ENCODE measurements at places on chromosomes 13 and 19.
A peak's percentile ranks its signal among the peaks of the same experiment; 100 is the strongest.

GRCh38 chr13:43761616-43762315 lies 25.0 kb downstream of the ENOX1 start:
- DNase-seq, result no peak

DNA sequence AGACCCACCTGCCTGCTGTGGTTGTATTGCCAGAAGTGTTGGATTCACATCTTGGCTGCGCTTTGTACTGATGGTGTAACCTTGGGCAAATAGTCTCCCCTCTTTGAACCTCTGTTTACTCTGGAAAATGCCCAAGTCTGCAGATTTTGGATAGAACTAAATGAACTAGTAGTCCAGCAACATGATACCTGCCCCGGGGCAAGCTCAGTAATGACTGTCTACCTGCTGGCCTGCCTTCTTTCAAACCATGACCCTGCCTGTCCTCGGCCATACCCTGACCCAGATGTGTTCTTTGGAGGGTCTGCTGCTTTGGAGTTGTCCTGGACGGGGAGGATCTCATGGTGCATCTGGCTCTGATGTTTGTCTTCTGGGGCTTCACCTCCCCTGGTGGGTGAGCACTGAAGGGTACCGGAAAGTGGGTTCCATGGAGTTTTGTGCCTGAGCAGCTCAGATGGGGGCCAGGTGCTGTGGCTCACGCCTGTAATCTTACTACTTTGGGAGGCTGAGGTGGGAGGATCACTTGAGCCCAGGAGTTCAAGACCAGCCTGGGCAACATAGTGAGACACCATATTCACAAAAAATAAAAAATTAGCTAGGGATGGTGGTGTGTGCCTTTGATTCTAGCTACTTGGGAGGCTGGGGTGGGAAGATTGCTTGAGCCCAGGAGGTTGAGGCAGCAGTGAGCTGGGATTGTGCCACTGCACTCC lies 59.5 kb downstream of the TNFRSF19 start:
- DNase-seq, result no peak

DNA sequence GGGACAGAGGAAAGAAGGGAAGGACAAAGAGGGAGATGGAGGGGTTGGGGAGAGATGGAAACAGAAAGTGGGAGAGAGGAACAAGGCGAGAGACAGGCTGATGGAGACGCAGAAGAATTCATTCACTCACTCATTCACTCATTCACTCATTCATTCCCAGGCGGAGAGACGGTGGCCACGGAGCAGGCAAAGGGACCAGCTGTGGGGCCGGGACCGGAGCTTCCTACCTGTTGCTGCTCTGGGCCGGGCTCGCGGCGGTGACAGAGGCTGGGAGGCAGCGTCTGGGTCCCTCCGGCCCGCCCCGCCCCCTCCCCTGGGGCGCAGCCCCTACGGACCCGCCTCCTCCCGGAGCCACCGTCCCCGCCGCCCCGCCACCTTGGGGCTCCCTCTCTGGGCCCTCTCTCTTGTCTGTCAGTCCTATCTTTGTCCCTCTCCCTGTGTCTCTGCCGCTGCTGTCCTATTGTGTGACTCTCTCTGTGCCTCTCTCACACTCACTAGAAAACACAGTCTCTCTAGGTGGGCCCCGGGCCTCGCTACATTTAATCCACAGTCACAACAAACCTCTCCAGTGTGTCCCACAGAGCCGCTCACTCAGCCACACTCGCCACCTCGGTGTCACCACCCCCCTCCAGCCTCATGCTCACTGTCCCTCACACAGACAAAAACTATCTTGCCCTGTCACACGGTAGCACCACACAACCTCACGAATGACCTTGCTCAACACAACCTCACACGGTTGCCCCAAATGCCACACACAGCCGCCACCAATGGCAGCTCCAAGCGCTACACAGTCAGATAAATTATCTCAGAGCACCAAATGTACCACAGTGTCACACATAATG lies at the start of gene GNG8:
Gene GNG8 (minus strand): TSS at position 283 of the 842 bp plus-strand sequence. CDS start 1,520 bp downstream, outside the sequence.
- DNase-seq, result no peak

DNA sequence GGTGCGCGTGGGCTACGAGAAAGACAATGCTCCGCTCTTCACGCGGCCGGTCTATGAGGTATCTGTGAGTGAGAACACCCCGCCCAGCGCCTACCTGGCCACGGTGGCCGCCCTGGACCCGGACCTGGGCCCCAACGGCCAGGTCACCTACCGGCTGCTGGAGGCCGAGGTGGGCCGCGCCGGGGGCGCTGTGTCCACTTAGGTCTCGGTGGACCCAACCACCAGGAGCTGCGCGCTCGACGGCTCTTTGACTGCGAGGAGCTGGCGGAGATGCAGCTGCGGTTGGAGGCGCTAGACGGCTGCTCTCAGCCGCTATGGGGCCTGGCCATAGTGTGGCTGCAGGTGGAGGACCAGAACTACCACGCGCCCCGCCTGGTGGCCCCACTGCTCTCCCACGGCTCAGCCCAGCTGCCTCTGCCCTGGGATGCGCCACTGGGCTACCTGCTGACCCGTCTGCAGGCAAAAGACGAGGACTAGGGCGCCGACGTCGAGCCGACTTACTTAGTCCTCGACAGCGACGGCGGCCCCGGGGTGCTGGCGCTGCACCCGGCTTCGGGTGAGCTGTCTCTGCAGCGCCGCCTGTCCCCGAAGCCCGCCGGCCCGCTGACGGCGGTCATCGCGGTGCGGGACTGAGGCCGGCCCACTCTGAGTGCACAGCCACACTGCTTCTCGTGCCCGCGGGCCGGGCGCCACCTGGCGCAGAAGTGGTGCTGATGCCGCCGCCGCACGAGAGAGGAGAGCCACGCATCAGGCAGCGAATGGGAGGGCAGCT lies 173.0 kb downstream of the OLFM4 start:
- DNase-seq, result no peak

- DNase-seq, result no peak
Observed at GRCh38 chr13:73242515-73243015, 183.8 kb downstream of the KLF5 start.

DNA sequence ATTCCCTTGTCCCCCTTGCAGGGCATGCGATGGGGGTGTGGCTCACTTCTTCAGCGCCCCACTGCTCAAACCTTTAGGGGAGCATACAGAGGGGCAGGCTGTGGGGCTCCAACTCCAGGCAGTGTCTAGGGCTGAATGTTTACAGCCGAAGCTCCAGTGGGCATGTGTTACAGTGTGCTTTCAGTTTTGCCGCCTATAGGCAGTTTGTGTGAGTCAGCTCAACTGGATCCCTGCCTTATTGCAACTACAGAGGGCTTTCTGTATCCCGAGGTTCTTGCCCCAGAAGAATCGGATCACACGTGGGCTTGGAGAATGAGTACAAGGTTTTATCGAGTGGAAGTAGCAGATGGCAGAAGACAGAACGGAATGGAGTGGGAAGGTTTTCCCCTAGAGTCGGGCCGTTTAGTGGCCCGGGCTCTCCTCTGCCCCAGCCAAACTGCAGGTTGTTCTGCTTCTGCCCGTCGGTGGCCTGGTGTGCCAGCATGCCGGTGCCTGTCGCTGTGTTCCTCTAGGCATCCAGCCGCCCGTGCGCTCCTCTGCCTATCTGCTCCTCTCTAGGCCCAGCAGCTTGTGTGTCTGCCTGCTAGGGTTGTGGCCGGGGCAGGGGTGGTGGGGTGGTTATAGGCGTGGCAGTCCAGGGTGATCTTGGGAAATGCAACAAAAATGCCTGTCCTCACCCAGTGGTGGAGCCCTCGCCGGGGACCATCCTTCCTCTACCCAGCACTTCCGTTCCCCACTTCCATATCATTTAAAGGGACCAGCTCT lies 435.9 kb upstream of the SGCG start:
- DNase-seq, result no peak

DNA sequence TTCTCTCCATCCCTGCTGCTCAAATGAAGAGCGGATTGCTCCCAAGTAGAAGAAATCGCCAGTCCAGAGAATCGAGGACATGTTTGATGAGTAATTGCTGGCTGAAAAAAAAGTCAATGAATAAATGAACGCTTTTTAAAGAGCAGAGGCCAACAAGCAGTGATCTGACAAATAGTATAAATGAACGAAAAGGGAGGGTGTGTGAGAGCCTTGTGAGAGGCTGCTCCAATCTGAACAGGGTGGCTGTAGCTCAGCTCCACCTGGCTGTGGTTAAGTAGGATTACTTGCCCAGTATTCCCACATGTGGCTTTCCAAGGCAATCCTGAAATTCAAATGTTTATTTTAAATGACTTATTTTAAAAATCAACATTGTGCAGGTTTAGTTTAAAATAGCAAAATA lies 117.1 kb downstream of the TSHZ3 start:
- DNase-seq, result peak; percentile 28

- DNase-seq, result no peak
Observed at GRCh38 chr19:39172700-39173501, 23.9 kb upstream of the NCCRP1 start.

Measured in epithelial cell of esophagus (primary cell).